GM23248 (cell line): ENCODE measurements at places on chromosomes 2 and 18. TPM values are rescaled to one million over a fixed set of nuclear protein-coding genes. Genes with fewer than 3 reads are reported as not detected.

GRCh38 chr18:54147439-54147838, 77.0 kb downstream of the MBD2 start:
- no peak for DNase-seq

- DNase-seq, result no peak
These were observed 36.3 kb downstream of the PTPRM start for GRCh38 chr18:7603259-7604000.

- no peak for DNase-seq
These were observed 759.6 kb upstream of the NRXN1 start for GRCh38 chr2:51791496-51791895.

GRCh38 chr18:46070815-46071652, 1.0 kb downstream of the PSTPIP2 start:
- no peak for DNase-seq

The GPR39 gene
- 2.6 and 3.8 TPM in 2 replicates for total RNA-seq

The SKOR2 gene
- total RNA-seq, result not detected in 2 replicates

DNA sequence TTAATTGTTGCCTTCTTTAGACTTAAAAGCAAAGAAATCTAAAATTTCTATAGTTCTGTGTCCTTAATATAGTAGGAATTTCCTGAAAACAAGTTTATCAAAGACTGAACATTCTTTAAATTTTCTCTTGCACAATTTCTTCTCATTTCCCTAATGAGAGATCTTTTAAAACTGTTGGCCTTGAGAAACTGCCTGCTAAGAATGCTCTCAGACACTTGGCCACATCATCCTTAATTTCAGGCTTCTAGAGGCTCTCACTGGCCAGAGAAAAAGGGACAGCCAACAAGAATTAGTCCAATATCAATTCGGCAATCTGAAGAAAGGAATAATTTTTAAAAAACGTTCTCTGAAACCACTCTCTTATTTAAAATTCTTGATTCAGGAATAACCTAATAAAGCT, 167.0 kb upstream of the CREB1 start:
- DNase-seq, result peak; percentile 15

The LHCGR gene
- not detected in 2 replicates for total RNA-seq

DNA sequence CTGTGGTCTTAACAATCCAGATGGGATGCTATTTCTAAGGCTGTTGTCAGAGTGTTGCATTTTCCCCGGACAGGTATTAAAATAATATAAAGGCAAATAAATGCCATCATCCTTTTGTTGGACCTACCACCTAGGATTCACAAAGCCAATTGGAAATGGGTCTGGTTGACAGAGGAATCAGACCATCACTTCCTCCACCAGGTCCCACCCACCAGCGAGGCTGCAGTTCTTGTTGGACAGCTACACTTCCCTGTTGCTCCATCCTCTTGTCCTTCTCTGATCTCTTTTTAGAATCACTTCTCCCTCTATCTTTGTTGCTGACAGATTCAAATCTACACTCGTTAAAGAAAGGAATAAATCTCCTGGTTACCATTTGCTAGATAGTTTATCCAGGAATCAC, 1.1 kb downstream of the TMEM169 start:
- DNase-seq, result no peak

DNA sequence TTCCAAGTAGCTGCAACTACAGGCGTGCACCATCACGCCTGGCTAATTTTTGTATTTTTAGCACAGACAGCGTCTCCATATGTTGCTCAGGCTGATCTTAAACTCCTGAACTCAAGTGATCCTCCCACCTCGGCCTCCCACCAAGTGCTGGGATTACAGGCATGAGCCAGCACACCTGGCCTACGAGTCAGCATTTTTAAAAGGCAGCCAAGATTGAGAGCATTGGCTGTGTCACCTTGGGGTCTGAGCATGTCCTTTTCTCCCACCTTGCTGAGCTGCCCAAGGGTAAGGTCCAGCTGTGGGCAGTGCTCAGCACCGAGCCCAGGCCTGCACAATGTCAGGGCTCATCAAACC, 142.8 kb upstream of the LMAN1 start:
- DNase-seq, result no peak

The MROH2A gene
- total RNA-seq, result not detected in 2 replicates

GRCh38 chr2:143524119-143524553, 394.9 kb downstream of the ARHGAP15 start:
- peak; percentile 42 for DNase-seq

- no peak for DNase-seq
These were observed 211.1 kb downstream of the HDAC4 start for GRCh38 chr2:239189711-239190131.

- DNase-seq, result peak; percentile 37
These were observed 68.7 kb upstream of the STK39 start for GRCh38 chr2:168316073-168316440.

The SH3BP4 gene
- 96.0 and 100 TPM in 2 replicates for total RNA-seq

- DNase-seq, result no peak
These were observed 97.2 kb downstream of the B3GNT2 start for GRCh38 chr2:62293151-62293489.

DNA sequence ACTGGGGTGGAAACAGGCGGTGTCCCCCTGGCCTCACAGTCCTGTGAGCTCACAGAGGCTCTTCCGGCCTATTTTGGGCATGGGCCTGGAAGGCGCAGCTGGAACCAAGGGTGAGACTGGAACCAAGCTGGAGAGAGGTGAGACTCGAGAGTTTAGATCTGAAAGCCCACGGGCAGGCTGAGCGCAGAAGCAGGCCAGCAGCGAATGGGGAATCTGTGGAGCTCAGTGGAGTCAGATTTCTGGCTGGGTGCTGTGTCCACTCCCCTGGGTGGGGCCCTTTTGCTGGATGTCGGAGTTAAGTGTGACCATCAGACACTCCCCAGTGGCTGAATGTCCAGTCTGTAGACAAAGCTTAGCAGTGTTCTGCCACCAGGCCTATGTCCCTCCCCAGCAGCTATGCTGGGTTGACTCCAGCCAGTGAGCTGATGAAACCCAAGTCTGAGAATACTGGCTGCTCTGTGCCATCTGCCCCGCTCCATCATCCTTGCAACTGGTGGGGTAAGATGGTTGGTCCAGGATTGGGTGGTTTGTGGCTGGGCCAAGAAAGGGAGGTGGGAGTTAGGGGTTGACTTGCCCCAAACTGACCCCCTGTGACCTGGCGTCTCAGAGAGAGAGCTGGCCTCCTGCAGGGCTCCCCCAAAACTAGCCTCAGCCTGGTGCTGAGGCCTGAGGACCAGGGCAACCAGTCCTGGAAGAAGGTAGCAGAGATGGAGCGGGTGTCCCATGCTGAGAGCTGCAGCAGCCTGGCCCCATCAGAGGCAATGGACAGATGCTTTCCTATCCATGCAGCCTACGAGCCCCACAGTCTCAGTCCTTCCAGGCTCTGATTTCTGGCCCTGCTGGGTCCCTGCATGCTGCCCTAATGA, 34.4 kb downstream of the CYP26B1 start:
- peak; percentile 23 for DNase-seq

DNA sequence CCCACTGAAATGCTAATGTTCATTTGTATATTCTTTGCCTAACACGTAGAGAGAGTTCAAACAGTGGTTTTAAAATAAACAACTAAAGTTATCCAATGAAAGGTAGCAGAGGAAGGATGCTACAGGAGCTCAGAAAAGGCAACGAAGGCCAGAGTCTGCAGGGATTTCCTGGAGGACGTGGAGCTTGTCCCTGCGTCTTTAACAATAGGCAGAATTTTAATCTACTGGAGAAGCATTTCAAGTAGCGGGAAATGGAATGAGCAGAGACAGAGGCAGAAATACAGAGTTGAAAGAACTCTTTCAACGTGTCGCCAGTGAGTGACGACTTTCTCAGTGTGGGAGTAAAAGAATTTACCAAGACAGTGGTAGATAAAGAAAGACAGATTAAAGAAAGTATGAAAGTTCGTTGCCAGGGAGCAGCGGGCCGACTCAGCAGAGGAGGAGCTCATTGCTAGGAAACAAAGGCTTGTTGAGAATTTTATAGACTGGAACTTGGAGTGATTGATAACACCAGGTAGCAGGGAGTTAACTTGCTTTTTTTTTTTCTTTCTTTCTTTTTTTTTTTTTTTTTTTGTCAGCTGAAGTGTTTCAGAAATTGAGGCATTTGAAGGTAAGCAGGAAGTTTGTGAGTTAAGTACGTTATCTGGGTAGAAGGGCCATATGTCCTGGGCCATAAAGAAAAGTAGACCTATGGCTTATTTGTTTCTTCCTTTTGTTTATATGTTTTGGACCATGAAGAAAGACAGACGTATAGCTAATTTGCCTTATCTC, 625 bp upstream of the NBAS start:
- DNase-seq, result peak; percentile 70

DNA sequence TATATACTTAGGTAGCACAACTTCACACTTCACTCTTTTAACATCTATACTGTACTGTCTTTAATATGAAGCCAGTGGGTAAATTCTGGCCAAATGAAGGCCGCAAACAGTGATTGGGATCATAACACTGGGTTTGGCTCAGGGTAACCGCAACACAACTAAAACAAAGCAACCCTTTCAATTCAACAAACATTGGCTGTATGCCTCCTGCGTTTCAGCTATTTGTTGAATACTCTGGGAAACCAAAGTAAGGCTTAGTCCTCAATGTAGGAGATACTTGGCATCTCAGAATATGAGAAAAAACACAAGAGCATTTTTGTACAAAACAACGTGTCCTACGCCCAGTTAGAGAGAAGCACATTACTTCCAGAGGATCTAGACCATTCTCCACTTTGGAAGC, 693.3 kb upstream of the KLHL29 start:
- no peak for DNase-seq

The OTOS gene
- not detected in 2 replicates for total RNA-seq

GRCh38 chr2:239147376-239147775, 253.4 kb downstream of the HDAC4 start:
- DNase-seq, result no peak

DNA sequence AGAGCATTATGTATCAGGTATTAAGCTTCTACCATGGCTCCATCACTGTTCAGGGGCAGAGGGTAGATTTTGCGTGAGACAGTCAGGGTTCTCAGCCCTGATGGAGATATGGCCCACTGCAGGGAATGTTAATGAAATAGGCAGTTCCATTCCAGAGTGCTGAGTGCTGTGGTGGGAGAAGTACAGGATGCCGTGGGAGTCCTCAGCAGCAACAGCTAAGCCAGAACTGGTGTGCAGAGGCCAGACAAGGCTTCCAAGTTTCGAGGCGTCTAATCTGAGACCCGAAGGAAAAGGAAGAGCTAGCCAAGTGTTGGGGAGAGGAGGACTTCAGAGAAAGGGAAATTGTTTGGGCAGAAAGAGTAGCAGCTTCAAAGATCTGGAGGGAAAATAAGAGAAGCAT, 30.2 kb upstream of the MAPRE2 start:
- DNase-seq, result no peak

- DNase-seq, result no peak
These were observed 3.0 kb downstream of the PDE11A start for GRCh38 chr2:178069551-178069950.

The FLACC1 gene
- 0.38 and 2.3 TPM in 2 replicates for total RNA-seq

DNA sequence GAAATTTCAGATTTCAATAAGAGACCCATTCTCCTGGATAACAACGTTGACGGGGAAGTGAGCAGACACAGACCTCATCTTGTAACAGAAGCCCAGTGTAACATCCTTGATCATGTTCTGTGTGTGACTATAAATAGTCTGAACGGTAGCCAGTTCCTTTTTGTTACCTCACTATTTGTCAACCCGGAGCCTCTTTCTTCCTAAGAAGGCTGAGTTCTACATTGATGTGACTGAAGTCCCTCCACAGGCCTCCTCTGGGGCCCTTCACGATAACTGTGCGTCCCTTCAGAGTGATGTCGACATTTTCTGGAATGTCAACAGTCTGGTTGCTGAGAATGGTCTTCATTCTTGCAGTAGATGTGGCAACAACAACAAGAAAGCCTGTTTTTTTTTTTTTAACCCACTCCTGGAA, 6.3 kb upstream of the PLEKHM3 start:
- DNase-seq, result peak; percentile 51

The LDAH gene
- total RNA-seq, result 27.6 and 42.1 TPM in 2 replicates

The TXNDC2 gene
- not detected in 2 replicates for total RNA-seq

GRCh38 chr2:20141056-20141762, 83.7 kb downstream of the SDC1 start:
- DNase-seq, result peak; percentile 98

The KIF5C gene
- total RNA-seq, result 0.11 and 0.13 TPM in 2 replicates

The LAMA3 gene
- 1.9 and 3.5 TPM in 2 replicates for total RNA-seq

The LYG1 gene
- not detected in 2 replicates for total RNA-seq

- DNase-seq, result no peak
These were observed 913.4 kb downstream of the CBLN2 start for GRCh38 chr18:71630696-71631095.

The LBX2 gene
- total RNA-seq, result 0.38 and 4.6 TPM in 2 replicates

GRCh38 chr2:23354554-23354953, 30.4 kb upstream of the KLHL29 start:
- DNase-seq, result no peak

GRCh38 chr2:167209784-167210183, 321.5 kb downstream of the XIRP2 start:
- DNase-seq, result peak; percentile 52

DNA sequence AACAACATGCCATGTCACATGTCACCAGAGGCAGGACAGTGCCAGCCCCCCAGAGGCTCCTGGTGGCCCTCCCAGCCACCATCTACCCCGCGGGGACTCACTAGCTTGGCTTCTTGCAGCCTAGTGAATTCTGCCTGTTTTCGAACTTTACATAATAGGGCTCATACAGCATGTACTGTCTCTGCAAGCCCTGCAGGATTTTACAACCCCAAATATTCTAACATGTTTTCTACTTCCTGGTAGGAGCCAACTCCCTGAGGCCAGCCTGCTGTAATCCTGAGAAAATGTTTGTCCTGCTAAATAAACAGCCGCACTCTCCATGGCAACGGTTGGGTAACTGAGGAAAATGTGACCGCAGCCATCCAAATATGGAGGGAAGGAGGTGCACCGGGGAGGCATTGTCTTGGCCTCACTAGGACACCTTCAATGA, 2.7 kb downstream of the PER2 start:
- peak; percentile 98 for DNase-seq

- no peak for DNase-seq
These were observed 23.8 kb upstream of the BAZ2B start for GRCh38 chr2:159640176-159640575.

- no peak for DNase-seq
These were observed 54.9 kb upstream of the CDCA7 start for GRCh38 chr2:173299764-173300163.
